ENCODE measurements at places on chromosomes 4 and X. TPM values are rescaled to one million over a fixed set of nuclear protein-coding genes. Genes with fewer than 3 reads are reported as not detected.

DNA sequence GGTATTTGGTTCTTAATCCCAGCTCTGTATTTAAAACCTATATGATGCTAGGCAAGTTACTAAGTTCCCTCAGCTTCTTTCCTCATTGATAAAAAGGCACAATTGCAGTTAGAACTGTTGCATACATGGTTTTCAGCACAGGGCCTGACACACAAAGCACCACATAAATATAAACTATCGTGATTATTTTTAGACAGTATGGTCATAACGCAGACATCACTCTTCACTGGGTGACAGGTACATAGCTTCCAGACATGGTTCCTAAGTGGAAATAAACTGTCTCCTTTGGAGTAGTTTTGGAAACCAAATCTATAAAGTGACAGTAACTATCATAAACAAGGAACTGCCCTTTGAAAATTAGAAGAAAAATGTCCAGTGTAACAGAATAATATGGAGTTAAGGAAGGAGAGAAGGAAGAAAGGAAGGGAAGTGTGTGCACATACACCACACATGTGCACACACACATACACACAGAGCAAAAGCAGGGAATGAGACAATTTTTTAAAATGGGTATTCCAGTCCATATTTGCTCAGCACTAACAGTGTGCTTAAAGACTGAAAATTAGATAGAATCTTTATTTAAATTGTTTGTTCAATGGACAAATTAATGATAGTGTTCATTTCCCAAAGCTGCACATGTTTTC, 12.5 kb upstream of the G3BP2 start:
- DNase-seq = no peak

DNA sequence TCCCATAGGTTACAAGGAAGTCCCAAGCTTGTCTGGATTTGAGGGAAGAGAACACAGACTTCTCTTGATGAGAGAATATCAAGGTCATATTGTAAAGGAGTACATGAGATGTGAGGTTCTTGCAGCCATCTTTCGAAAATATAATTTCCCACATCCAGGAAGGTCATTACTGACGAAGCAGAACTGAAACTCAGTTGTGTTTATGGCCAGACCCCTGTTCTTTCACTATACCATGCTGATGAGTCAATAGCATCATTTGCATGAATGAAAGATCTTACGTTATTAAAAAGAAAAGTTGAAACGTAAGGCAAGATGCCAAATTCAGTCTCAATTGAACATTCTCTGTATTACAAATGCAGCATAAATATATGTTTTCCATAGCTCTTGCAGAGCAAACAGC, 14.2 kb upstream of the CCDC149 start:
- no peak for DNase-seq

- DNase-seq = no peak
Observed at GRCh38 chr4:30295652-30296051, 424.5 kb upstream of the PCDH7 start.

- DNase-seq = no peak
Observed at GRCh38 chr4:1595789-1596325, 88.3 kb downstream of the FAM53A start.

DNA sequence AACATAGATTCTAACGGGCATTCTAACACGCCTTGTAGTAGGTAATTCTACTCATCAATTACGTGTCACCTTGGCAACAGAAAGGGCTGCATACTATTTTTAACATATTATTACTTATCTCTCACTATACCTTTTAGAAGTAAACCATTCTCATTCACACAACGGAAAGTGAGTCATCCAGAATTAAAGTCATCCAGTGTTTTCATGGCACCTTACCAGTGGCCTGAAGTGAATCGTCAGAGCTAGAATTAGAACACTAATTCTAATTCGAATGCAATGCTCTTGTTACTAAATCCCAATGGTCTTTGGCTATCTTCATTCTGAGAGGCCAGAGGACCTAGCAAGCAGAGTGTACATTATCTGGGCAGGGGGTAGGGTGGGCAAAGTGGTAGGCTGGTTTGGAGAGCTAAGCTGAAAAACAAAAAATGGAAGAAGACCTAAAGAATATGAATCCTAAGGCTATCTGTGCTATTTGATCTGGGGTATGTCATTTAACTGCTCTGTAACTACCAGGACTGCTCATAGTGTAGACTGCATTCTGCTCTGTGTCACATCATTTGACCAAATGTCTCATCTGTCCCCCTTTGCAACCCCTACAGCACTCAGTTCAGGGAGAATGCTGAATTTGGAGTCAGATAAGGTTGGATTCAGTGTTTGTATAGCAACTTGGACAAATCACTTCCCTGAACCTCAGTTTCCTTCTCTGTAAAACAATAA, 96.5 kb downstream of the HDAC8 start:
- no peak for DNase-seq

GRCh38 chr4:170089274-170089667, 485 bp downstream of the AADAT start:
- no peak for DNase-seq

GRCh38 chr4:165208741-165209388, 1.5 kb downstream of the KLHL2 start:
- DNase-seq = no peak

DNA sequence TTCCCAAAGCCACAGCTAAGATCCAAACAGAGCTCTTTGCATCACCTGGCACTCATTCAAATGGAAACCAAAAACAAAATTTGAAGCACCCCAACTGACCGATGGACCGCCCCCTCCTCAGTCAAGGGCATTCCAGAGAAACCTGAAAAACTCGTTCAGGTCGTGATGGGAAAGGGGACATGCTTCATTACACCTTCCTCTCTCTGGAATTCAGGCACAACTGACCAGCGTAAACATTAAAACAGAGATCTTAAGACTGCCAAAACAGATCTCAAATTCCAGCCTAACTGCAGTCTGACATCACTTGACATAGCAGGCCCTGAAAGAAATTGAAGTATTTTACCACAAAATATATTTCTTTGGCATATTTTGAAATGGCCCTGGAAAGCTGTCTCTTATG, 28.5 kb downstream of the PTTG2 start:
- no peak for DNase-seq

DNA sequence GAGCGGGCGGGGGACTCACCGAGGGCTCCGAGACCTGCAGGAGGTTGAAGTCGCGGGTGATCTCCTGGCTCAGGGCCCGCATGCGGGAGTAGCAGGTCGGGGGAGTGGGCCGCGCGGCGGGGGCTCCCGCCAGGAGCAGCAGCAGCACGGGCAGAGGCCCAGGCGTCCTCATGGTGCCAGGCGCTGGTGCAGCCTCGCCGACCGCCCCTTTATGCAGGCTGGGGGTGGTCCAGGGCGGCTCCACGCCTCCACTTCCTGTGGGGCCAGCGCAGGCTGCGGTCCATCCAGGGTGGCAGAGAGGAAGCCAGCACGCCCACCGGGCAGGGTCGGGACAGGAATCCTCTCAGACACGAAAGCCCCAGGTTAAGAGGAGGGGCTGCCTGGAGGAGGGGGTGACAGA, at the start of gene CYTL1:
CYTL1 (minus strand) TSS at position 185 of the 400 bp plus-strand sequence; CDS start at position 172, 13 bp downstream.
- DNase-seq = no peak

DNA sequence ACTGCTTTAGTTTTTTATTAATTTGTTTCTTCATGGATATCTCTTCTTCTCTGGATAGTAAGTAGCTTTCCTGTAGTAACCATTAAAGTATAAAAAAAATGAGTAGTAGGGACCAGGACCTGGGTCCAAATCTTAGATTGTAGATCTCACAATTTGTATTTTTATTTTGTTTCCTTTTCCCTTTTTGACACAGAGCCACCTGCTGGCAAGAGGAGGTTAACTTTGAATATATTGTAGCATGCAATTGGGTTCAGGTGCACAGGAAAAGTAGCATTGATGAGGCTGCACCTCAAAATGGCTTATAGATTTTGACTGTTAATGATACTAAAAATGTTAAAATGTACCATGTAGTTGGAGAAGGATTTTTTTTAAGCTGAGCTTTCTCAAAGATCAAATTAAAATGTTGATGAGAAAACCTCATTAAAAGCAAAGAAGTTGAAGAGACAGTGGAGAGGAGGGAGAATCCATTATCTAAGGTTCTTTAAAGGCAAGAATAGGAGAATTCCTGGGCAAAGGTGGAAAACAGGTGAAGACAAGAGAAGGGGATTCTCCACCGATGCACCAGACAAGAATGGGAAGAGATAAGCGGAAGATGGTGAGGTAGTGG, 48.3 kb upstream of the HPGDS start:
- no peak for DNase-seq

- DNase-seq = no peak
Observed at GRCh38 chr4:156362581-156362980, 408.9 kb upstream of the CTSO start.

- no peak for DNase-seq
Observed at GRCh38 chrX:123918106-123918721, 43.3 kb upstream of the STAG2 start.

FAM236A gene
- total RNA-seq = not detected

GRCh38 chr4:158208963-158209640, 1.2 kb upstream of the TMEM144 start:
- no peak for DNase-seq

Data from T-cell (primary cell).